ENCODE measurements at places on chromosomes 5 and 9.

DNA sequence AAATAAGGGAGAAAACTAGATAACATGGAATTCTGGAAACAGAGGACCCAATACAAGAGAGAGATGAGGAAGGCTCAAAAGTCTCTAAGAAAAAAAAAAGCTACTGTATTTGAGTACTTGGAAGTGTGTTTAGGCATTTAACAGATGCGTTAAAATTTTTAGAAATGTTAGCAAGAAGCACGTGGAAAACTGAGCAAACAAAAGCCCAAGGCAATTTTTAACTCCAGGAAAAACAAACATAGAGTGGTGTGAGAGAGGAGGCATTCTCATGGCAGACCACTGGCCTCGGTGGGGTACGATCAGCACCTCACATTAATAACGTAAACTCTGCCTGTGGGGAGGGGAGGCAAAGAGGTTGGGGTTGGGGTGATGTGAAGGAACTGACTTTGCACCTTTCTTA, 321.4 kb downstream of the GADD45G start:
- DNase-seq, result no peak

DNA sequence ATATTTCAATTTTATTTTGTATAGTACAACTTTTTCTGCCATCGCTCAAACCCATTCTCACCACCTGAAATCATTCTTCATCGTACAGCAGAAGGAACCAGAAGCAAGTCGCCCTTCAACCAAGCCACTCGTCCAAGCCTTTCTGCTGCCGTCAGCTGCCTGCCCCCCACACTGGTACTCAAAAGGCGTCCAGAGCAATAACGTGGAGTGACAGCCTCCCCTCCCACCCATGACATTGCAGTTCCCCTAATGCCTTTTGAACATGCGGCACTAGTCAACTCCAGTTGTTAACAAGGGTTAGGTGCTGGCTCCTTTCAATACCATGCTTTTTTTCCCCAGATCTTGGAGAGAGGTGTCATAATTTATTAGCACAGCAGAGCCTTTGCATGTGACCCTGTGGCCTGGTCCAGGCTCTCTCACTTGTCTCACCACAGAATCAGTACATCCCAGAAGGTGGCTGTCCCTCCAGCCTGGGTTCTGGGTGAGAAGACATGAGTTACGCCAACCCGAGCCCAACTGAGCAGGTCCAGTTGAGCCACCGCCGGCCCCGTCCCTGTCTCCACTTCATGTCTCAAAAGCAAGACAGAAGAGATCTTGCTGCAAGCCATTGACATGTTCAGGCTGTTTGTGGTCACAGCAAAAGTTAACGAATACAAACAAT, 20.4 kb upstream of the MED10 start:
- no peak for DNase-seq

DNA sequence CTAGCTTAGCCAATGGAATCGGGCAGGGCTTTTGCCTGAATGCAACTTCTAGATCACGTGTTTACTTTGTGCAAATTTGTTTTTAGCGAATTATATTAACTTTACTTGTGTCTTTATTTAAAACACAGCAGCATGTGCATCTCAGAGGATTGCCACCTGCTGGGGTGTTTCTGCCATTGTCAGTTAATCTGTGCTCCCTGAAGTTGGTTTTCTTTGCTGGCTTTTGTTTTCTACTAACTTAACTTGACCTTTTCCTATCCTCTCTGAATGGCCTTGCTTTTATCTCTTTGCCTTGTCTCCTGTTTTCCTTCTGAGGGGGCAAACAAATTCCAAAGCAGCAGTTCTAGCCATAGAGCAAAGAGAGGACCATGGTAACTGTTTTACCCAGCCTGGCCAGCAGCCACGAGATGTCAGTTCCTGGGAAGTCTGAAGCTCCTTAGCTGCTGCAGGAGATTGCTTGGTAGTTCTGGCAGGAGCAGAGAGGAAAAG, 67.6 kb downstream of the ARHGEF28 start:
- DNase-seq, result no peak

DNA sequence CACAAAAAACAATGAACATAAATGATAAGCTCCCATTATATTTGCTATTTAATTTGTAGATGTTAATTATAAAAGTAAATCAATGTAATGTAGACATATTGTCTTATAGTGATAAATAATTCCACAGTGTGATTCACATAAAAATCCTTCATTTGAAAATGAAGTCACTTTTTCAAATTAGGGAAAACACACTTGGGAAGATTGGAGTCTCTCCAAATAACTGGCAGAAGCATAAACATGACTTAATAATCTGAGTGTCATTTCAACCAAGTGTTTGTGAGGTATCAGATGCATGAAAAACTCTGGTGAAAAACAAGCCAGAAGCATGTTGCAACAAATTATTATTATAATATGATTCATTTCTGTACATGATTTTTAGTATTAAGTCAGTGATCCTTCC, 102.2 kb downstream of the CETN3 start:
- DNase-seq, result no peak

- DNase-seq, result no peak
Observed at GRCh38 chr5:3025392-3025791, 273.9 kb upstream of the IRX2 start.

DNA sequence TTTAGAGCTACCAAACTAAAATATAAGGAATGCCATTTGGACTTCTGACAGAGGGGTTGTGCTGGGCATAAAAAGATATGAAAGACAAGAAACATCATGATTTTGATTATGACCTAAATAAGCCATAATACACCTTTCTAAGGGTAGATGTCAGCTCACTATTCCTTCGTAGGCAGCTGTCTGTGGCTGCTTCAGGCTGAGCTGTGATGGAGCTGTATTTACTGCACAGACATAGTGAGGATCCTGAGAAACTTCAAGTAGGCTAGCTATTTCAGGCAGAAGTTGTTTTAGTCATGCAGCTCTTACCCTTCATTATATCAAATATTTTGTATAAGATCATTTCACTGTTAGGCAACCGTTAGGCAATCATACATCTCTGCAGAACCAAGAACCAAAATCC, 511.7 kb downstream of the CDH12 start:
- no peak for DNase-seq

- DNase-seq, result peak; percentile 4
Observed at GRCh38 chr5:66440202-66440680, 156.0 kb upstream of the MAST4 start.

- no peak for DNase-seq
Observed at GRCh38 chr5:115384587-115385375, 88.3 kb upstream of the CCDC112 start.

GRCh38 chr5:6556089-6556801, 76.6 kb downstream of the NSUN2 start:
- DNase-seq, result no peak

DNA sequence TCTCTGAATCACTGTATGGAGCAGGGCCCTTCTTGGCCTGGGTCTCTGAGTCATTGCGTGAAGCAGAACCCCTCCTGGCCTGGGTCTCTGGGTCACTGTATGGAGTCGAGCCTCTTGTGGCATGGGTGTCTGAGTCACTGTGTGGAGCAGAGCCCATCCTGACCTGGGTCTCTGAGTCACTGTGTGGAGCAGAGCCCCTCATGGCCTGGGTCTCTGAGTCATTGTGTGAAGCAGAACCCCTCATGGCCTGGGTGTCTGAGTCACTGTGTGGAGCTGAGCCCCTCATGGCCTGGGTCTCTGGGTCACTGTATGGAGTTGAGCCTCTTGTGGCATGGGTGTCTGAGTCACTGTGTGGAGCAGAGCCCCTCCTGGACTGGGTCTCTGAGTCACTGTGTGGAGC, 94.0 kb upstream of the RAPGEF1 start:
- no peak for DNase-seq

DNA sequence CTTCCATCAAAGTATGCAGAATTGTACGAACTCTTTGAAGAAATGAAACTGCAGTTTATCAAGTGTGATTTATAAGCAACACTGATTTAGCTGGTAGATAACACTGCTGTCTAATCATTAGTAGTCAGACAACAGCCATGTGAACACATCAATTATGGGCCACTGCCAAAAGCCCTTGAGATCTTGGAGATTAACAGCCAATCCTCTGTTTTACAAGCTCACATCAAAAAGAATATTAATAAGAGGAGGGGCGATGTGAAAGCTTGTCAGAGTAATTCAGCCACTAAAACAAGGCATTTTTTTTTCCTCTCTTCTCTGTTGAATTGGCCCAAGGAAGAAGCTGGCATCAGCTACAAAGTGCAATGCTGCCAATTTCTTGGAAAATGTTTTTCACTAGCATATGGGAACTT, 28.1 kb downstream of the ZNF608 start:
- DNase-seq, result no peak

- no peak for DNase-seq
Observed at GRCh38 chr5:31465291-31465690, 66.6 kb downstream of the DROSHA start.

- DNase-seq, result no peak
Observed at GRCh38 chr5:154520861-154521453, 42.9 kb upstream of the HAND1 start.

GRCh38 chr5:6765612-6766525, 52.6 kb downstream of the TENT4A start:
- DNase-seq, result peak; percentile 56

DNA sequence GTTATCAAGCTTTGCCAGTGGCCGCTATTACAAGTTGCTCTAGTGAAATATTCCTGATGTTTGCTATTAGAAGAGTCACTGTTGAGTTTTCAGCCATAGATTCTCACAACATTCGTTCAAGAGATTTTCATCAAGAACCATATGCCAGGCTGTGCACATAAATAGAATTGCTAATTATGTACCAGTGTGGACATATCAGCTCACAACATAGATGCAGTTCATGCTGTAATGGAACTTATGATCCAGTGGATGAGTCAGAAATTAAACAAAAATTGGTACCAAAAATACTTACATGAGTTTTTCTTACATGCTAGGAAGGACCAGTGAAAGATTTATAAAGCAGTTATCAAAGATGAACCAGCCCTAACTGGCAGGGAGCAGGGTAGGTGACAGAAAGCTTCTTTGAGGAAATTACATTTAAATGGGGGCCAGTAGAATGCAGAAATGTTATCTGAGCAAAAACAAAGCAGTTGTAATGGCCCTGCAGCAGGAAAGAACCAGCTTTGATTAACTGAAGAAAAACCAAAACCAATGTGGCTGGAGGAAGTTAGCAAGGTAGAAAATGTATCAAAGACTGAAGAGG, 404.2 kb downstream of the DNAH5 start:
- DNase-seq, result no peak

DNA sequence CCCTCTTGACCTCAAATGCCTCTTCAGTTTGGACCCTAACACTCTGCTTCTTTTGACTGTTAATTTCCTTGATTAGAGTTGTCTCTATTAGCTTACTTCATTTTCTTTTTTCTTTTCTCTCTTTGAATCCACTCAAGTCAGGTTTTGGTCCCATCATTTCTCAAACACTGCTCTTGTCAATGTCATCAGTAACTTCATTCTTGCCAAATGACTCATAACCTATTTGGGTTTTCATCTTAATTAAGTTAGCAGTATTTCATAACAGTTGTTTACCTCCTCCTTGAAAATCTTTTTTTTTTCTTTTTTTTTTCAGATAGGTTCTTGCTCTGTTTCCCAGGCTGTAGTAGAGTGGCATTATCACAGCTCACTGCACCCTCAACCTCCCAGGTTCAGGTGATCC, 119.6 kb downstream of the PARP8 start:
- no peak for DNase-seq
